ENCODE measurements at places on chromosomes 4 and X. TPM values are rescaled to one million over a fixed set of nuclear protein-coding genes. Genes with fewer than 3 reads are reported as not detected.

NAT8L gene
- total RNA-seq, result 0.31 TPM

SPIN4 gene
- 9.2 TPM for total RNA-seq

KLHL15 gene
- total RNA-seq, result 4.5 TPM

C4orf51 gene
- total RNA-seq, result not detected

NKX6-1 gene
- total RNA-seq, result not detected

TXK gene
- 1.3 TPM for total RNA-seq

MED12 gene
- 28.5 TPM for total RNA-seq

TCEAL4 gene
- total RNA-seq, result 20.1 TPM

EGF gene
- total RNA-seq, result 0.23 TPM

ZNF630 gene
- total RNA-seq, result 1.8 TPM

ADGRA3 gene
- total RNA-seq, result 2.2 TPM

IL2RG gene
- 155 TPM for total RNA-seq

CLDN22 gene
- total RNA-seq, result not detected

TBCK gene
- total RNA-seq, result 22.8 TPM

GRCh38 chrX:115560211-115560977, 580 bp upstream of the PLS3 start:
- DNase-seq, result no peak

DNA sequence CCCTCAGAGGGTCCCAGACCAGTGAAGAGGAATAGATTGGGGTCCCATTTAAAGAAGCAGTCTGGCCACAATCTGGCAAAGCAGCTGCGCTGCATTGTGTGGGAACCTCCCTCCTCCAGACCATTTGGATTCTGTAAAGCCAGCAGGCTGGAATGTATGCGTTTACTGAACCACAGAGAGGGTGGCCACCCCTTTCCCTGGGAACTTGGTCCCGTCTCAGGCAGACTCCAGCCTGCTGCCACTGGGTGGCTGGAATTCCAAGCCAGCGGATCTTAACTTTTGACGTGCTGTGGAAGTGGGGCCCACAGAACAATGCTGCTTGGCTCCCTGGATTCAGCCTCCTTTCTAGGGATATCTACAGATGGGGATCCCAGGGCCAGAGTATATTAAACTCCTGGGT, 307.2 kb downstream of the DACH2 start:
- no peak for DNase-seq

DNA sequence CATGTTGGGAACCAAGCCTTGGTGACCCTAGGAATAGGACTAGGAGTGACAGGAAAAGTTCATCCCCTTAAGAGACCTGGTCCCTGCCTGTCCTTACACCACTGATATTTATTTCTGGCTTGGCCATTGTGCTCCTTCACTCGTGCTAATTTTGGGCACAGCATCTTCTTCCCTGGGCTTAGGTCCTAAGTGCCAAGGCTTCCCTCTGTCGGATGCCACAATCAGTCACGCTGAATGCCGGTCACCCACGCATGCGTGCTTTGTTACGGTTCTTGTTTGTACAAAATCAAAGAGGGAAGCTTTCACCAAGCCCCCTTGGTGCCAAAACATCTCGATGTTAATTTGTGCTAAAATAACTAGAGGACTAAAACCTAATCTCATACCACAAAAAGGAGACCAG, 17.4 kb upstream of the MAP3K15 start:
- DNase-seq, result no peak

GRCh38 chrX:108071578-108071977, 19.8 kb downstream of the PSMD10 start:
- DNase-seq, result no peak

GRCh38 chr4:123624959-123625358, 228.4 kb downstream of the SPRY1 start:
- DNase-seq, result peak; percentile 27

- DNase-seq, result peak; percentile 26
Observed at GRCh38 chr4:78737035-78737434, 39.1 kb upstream of the BMP2K start.

- no peak for DNase-seq
Observed at GRCh38 chr4:128353791-128354190, 66.2 kb upstream of the PGRMC2 start.

DNA sequence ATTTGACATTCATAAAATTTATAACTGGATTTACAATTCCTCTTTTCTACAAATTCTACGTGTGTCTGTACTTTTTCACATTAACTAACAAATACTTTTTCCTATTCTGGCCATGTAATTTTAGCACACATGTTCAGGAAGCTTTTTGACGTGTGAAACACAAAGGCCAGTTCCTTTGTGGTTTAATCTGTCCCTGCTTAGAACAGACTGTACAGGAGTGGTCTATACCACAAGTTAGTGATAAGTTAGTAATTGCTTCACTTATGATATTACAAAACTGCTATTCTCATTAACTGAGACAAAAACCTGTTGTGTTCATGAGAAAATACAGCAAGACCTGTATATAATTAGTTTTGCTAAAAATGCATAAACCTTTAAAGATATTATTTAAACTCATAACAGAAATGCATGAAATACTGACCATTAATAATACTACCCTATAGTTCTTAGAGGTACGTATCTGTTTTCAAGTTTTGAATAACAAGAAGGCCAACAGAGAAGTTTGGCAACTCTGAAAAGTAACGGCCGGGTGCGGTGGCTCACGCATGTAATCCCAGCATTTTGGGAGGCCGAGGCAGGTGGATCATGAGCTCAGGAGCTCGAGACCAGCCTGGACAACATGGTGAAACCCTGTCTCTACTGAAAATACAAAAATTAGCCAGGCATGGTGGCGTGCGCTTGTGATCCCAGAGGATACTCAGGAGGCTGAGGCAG, 13.7 kb upstream of the AREG start:
- peak; percentile 23 for DNase-seq

- no peak for DNase-seq
Observed at GRCh38 chr4:93502991-93503390, 325.6 kb upstream of the ATOH1 start.

DNA sequence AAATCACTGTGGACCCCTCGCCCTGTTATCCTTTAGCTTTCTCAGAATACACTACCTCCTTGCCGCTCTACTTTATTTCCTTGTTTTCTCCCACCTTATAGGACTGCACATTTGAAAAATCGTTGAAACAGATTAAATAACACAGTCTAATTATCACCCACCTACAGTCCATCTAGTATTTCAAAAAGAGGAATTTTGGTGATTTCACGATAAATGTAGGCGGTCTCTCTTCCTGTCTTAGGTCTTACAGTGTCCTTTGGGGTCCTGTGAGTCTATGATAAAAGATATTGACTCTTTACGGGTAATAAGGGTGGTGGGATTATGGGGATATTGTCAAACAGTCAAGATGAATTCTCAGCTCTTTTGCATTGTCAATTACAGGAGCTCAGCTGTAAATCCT, 2.4 kb upstream of the TBL1X start:
- DNase-seq, result no peak

DNA sequence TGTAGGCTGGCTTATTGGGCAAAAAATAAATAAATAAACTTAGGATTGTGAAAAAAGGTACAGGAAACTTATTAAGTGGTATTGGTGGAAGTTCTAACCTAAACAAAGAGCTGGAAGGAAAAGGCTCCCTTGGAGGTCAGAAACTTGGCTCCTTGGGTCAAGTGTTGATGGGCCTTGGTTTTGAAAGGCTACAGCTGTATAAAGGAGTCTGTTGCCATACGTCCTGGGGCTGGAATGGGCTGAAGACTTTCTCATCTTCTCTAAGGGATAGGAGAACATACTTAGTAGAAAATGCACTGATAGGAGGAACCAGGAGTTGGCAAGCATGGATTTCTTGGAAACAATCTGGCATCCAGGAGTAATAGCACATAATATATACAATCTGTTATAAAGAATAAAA, 56.6 kb downstream of the PDLIM5 start:
- no peak for DNase-seq

GRCh38 chr4:82524570-82525152, 37.1 kb downstream of the TMEM150C start:
- DNase-seq, result no peak

GRCh38 chr4:78214078-78214477, 157.0 kb downstream of the FRAS1 start:
- DNase-seq, result no peak

- DNase-seq, result no peak
Observed at GRCh38 chrX:146451136-146451535, 358.4 kb upstream of the CXorf51B start.

DNA sequence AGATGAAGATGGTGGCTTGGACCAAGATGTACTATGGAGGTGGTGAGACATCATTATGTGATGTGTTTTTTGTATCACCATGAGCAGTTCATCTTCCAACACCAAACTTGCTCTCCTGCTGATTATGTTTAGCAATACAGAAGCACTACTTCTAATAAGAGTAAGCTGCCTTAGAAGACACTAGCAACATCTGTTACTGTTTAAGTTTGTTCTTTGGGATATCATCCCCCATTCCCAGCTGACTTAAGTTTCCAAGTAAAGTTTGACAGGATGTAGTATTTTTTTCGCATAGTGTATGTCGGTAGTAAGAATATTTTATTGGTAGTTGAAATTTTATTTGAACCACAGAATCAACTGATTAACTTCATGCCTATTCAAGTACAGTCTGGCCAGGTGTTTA, 123.5 kb upstream of the BMPR1B start:
- no peak for DNase-seq

DNA sequence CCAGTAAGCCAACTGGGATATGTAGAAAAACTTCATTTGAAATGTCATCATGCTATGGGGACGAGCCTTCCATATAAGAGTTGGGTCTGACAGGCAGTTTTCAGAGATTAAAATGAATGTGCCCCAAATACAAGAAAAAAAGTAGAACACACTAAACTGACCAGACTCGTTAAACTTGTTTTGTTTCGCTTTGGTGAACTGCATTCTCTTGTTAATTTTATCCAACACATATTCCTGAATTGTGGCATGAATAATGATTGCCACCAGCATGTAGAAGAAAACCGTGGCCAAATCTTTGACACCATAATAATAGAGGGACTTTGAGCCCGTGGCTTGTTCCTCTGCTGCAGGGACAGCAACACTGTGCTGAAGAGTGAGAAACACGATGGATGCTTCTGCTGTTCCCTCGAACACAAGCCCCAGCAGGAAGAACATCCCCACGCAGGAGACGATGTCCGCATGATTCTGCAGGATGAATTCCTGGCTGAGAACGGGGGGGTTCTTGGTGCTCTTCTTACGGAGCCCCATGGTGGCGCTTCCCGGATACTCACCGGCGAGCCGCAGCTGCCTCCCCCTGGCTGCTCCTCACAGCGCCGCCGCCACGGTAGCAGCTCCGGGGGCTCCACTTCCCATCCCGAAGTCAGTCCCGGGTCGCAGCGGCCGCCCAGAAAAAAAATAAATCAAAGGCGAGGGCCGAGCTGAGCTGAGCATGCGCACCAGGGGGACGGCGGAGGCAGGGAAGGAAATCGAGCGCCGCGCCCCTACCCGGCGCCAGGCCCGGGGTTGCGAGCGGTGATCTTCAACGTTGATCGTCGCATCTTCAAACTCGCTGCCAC, at the start of gene TRAM1L1:
TSS of gene TRAM1L1 (minus strand) at position 711 of the 836 bp plus-strand sequence. CDS start at position 528, 183 bp downstream.
- DNase-seq, result no peak

GRCh38 chr4:20087522-20087911, 164.2 kb upstream of the SLIT2 start:
- no peak for DNase-seq

- DNase-seq, result no peak
Observed at GRCh38 chr4:40454816-40455215, 119.7 kb downstream of the CHRNA9 start.

GRCh38 chr4:46389301-46389775, 590 bp downstream of the GABRA2 start:
- no peak for DNase-seq

DNA sequence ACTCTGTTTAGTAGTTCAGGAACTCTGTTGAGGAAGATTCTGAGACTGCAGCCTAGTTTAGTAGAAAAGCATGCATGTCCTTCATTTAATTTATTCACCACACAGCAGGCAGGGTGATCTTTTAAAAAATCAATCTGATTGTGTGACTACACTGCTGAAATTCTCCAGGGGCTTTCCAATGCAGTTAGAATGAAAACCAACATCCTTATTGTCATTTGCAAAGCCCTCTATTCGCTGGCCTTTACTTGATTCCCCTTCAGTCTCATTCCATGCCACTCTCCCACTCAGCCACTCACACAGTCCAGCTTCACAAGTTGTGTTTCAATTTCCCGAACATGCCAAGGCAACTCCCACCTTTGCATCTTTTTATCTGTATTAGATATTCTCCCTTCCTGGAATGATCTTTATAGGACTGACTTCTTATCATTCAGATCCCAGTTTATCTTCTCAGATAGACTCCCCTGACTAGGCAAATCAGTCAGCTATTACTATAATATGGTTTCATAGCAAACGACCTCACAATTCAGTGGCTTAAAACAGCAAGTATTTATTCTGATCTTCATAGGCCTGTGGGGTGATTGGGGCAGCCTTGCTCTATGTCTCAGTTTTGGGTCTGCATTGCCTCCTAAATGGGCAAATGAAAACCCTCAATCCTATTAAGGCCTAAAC, 21.3 kb upstream of the FTHL17 start:
- peak; percentile 30 for DNase-seq

- DNase-seq, result no peak
Observed at GRCh38 chr4:113540859-113541258, 220.7 kb downstream of the CAMK2D start.

DNA sequence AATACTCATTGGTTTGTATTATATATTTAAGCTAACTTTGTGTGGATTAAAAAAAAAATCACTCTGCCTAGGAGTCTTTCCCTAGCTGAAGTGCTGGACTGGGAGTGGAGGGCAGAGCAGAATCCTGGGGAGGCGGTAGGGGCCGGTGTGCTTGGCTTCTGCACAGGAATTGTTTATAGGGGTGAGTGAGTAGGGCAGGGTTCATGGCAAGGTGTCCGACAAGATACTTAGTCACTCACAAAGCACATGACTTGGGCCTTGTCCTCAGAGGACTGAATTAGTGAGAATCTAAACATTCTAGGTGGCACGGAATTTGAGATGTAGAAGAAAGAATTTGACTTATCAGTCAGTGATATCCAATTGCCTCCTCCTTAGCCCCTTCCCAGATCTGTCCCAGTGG, 32.2 kb downstream of the FNIP2 start:
- no peak for DNase-seq

DNA sequence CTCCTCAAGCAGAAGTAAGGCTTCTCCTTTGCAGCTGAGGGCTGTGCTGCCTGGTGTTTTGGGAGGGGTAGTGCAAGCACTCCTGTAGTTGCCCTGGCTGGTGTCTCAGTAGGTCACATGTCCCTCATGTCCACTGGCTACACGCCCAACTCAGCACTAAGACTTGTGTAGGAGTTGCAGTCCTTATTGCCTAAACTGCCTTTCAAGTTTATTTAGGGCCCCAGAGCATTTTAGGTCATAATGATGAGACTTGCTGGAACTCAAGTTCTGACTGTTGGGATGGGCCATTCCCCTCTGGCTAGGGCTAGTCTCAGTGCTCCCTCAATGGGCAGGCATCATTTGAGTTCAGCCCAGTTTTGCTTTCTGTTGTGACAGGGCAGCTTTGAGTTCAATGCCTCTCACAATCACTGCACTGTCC, 44.1 kb downstream of the PPM1K start:
- no peak for DNase-seq

DNA sequence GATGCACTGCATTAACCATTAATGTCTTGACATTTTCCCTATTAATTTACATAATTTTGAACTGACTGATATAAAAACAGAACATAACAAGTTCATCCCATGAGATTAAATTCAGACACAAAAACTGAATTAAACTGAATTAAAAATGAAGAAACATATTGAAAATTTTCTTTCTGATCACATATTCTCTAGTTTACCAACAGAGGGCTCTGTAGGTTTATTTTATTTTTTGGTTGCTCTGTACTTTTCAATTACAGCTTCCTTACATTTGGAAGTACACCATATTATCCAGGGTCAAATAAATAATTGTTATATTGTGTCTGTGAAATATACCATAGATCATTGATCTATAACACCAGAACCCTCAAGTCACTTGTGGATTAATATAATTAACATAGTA, 27.3 kb upstream of the CT83 start:
- DNase-seq, result no peak

- no peak for DNase-seq
Observed at GRCh38 chr4:169234137-169234855, 36.5 kb downstream of the SH3RF1 start.

All from GM12878 (cell line).